ENCODE measurements at places on chromosomes 16 and 17.

DNA sequence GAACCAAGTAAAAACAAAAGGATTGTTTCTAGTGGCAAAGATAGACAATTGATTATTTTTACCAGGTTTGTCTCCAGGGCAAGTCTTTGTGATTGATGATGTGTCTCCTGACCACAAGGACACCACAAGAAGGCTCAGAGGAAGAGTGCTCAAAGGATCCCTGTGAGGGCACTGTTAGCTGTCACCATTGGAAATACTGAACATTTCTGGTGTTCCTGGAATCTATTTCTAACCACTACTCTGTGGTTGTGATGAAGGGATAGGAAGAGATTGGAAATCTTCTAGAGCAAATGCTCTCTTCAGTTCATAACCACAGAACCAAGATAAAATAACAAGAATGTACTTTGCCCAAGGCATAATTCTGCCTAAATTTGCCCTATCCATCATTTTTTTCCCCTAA lies 15.3 kb downstream of the RNF43 start:
- DNase-seq: peak; percentile 79

DNA sequence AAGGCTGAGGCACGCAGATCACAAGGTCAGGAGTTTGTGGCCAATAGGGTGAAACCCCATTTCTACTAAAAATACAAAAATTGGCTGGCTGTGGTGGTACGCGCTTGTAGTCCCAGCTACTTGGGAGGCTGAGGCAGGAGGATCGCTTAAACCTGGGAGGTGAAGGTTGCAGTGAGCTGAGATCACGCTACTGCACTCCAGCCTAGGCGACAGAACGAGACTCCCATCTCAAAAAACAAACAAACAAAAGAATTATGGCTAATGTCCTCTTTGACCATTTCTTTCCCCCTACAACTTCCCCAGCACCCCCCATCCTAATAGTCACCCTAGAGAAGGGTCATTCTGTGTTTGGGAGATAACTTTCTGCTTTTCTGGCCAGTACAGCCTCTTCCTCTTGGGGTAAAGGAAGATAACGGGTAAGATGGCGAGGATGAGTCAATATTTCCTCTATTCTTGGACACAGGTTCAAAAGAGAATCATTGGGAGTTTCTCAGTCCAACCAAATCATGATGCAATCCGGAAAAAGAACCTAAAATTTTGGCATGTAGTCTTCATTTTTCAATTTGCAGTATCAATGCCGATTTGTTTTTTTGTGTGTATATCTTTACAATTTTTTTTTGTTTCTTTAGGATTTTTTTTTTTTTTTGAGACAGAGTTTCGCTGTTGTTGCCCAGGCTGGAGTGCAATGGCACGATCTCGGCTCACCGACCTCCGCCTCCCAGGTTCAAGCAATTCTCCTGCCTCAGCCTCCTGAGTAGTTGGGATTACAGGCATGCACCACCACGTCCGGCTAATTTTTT lies 107.6 kb upstream of the MED13 start:
- DNase-seq: no peak

- no peak for DNase-seq
These were observed 65.0 kb downstream of the NXN start for GRCh38 chr17:914561-914960.

- peak; percentile 86 for DNase-seq
These were observed at the start of the genes SDF2 and SUPT6H for GRCh38 chr17:28661635-28662526. TSS of gene SDF2 (minus strand) at chr17:28661906. CDS start at chr17:28661876, 30 bp downstream. TSS of gene SUPT6H (plus strand) at chr17:28662205. CDS start at chr17:28673402, 11,197 bp downstream.

DNA sequence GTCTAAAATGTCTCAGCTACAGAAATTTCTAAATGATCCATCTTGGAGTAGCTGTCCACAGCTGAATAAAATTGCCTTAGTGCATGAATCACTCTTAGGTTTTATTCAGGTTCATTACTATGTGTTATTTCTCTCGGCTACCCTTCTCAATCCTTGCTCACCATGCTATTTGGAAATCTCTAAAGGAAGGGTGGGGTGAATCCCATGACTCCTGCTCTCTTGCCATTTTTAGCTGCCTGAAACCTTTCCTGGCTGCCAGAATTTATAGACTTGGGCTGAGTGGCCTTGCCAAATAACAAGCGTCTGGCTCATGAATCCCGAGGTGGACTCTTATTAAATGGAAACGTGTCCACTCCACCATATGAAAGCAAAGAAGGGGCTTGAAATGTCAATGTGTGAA lies 936.1 kb upstream of the SOX9 start:
- peak; percentile 51 for DNase-seq

- DNase-seq: no peak
These were observed 84.2 kb downstream of the MGAT5B start for GRCh38 chr17:76952402-76952801.
